ENCODE measurements at places on chromosomes 7 and 10.

- no peak for DNase-seq
Measured at GRCh38 chr7:108286290-108286904, 156.2 kb upstream of the LAMB4 start.

- DNase-seq = no peak
Measured at GRCh38 chr10:118764195-118764594, 9.4 kb upstream of the CACUL1 start.

DNA sequence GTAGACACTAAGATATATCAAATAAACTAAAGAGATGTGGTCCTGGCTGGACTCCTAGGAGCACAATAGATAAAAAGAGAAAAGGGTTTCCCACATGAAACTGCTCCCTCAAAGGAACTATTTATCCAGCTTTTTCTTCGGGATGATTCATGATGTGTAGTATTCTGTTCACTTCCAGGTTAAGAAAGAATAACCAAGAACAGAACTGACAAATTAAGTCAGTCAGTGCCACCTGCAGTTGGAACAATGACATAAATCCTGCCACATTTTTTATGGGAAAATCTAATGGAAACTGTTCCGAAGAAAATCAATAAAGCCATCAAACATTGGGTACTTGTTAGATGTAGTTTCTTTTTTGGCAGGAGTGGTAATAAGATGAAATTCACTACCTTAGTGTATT is 87.1 kb downstream of the POLR1F start:
- DNase-seq = no peak

DNA sequence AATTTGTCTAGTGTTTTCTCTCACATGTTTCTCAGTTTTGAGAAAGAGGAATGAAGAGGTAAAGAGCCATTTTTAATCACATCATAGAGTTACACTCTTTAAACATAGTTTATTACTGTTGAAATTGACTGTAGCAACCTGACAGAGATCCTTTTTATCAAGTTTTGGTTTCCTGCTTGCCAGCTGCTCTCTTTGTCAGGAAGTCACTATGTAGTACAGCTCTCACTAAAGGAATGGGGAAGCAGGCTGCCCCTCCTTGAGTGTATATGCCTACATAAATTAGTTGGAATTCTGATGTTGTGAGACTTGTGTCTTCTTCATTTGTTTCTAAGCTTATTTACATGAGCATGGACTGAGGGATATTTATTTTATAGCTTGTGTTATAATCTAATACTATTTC is 1274.0 kb upstream of the CELF2 start:
- no peak for DNase-seq

GRCh38 chr10:30358206-30358605 is 9.1 kb upstream of the MTPAP start:
- DNase-seq = no peak

DNA sequence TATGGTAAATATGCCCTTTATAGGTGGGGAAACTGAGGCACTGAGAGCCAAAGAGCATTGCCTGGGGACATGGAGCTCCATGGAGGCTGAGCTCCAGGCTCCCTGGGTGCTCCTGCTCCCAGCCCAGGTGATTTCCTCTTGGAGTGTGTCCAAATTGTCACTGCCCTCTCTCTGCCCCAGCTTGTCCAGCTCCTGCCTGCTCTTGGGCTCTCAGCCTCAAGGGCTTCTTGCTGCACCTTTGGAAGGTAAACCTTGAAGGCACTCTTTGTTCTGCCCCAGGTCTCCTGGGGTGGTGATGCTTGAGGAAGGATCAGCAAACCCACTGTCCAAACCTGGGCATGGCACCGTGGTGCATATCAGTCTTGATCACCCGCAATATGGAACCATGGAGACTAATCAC is 166.1 kb downstream of the RPS24 start:
- no peak for DNase-seq
